Spleen (tissue), 13 donors: ENCODE measurements at places on chromosomes 6 and 20.

GRCh38 chr6:16832721-16833120 is 71.5 kb upstream of the ATXN1 start:
- DNase-seq, result no peak

DNA sequence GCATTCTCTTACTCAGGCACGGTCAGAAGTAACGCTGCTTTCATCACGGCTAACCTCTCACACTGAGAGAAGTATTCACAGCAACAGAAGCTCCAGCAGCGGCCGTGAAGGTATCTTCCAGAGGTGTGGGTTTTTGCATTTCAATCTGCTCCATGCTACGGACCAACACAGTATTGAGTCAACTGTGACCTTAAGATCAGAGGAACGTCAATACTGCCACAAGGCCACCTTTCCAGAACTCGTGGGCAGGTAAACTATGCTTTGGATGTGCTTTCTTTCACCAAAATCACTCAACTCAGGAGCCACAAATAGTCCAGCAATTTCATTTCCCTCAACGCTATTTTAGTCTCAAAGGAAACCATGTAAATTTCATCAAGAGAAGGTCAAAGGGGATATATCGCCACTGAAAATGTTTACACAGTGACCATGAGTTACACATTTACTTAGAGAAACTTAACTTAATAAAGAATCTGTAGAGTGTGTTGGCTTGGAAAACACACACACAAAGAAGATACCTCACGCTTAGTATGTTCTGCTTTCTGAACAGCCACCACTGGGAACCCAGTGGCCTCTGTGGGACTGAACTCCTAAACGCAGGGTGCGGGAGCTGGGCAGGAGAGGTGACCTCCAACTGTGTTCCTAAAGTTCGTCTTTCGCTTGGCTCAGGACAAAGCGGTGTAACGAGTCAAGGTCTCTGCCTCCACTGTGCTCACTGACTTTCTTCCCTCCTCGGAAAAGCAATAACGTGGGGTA is 27.9 kb downstream of the TXNDC5 start:
- DNase-seq, result peak; percentile 29

DNA sequence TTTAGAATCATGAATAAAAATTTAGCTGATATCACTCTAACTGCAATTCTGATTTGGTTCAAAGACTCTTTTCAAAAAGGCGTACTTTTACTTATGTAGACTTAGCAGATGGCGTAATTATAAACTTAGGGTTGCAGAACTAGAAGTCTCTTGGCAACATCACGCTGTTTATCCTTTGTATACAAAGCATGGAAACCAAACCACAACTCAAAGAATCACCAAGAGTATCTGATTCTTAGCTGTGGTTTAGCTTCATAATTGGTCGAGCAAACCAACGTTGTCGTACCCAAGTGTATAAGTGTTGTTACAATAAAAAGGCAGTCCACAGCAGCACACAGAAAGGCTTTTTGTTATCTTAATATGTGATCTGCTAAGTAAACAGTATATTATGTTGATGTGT is 18.2 kb downstream of the STMND1 start:
- DNase-seq, result no peak

- DNase-seq, result peak; percentile 85
These were observed 4.8 kb upstream of the SOX4 start for GRCh38 chr6:21588481-21589351.

- DNase-seq, result no peak
These were observed 10.3 kb upstream of the ERVFRD-1 start for GRCh38 chr6:11121851-11122250.

DNA sequence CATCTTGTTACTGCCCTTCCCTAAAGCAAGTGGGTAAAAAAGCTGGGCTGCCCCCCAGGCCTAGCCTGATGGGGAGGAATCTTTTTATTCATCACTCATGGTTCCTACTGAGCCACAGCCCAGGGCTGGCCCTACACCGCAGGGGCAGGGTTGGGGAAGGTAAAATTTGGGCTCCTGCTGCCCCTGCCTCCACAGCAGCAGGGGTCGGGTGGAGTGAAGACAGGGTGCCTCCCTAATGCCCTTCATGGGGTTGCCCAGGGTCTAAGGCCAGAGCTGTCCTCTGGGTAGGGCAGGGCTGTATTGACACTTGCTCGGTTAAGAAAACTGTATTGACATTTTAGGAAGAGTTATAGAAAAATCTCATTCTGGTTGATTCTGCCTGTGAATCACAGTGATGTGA is 8.9 kb upstream of the PSMG4 start:
- no peak for DNase-seq

DNA sequence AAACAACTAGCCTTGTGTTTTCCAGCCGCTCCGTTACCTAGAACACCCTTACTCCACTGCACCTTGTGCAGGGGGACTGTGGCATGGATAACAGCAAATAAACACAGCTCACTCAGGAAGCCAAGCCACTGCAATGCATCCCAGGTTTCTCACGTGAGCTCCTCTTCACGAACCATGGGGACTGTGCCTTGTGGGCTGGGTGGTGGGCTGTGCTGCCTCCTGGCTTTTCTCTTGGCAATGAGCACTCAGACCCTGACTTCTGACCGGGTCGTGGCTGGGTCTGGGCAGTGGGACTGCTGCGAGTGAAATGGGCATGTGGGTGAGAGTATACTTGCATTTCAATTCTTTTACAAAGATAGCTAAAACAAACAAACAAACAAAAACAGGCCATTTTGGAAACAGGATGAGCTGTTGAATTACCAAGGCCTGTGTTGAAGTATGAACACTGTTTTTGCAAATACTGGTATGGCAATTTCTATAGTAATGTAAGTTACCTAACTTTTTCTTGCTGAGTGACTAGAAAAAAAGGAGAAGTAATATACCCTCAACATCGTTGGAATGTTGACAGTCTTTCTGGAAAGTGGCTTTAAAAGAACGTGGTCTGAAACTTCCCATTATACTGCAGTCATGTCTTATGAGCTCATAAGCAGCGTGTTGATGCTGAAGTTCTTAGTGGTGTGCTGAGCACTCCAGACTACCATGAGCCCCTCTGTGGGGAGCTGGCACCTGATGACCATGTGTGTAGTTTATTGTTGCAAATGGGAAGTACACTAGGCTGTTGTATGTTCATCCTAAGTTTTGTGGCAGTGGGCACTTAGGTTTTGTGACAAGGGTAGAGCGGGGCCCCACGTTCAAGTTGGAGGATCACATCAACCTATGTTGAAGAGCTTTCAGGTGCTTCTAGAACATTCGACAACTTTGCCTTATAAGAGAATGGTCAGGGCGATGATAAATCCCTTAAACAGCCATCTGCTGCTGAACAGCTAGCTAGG is 120.4 kb downstream of the ARMC2 start:
- DNase-seq, result no peak

DNA sequence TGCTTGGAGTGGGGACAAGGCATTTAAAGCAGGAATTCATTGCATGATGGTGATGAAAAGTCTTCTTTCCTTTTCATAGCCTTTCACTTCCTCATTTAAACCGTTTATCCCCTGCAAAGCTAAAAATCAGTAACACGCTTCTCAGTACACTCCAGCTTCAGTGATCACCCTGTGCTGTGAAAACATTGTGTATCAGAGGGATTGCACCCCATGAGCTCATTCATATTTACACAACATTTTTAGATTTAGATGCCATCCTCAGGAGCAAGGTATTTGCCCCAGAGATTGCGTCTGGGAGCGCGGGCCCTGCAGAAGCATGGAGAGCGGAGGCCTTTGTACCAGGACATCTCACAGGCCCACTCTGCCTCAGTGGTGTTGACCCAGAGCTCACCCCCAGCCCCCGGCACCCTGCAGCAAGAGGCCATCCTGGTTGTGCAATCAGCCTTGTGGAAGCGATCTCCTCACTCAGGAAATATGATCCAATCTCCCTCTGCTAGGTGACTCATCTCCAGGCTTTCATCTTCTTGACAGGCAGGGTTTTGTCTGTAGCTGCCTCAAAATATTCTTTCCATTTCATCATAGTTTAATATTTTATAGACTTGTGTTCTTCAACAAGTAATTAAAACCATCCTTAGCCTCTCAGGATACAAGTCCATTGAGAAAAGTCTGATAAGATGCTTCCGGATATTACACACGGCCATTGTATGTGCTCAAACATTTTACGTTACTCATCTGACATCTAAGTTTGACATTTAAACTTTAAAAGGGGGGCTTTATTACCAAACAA is 38.9 kb upstream of the THBS2 start:
- no peak for DNase-seq

DNA sequence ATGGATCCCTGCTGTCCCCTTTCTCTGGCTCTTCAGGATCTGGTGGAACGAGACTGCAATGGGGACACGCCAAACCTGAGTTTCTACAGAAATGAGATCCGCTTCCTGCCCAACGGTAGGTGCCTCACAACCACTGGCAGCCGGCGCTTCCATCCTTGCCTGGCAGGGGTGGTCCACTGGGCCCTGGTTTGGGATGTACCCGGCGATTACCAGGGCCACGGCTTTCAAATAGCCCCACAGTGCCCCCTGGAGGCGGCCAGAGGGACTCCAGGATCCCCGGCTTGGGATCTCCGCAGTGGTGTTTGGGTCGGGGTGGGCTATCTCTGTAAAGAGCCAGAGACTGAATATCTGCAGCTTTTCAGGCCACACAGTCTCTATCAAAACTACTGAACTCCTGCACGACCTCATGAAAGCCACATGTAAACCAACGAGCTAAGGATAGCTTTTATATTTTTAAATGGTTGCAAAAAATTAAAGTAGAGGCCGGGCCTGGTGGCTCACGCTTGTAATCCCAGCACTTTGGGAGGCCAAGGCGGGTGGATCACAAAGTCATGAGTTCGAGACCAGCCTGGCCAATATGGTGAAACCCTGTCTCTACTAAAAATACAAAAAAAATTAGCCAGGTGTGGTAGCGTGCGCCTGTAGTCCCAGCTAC is 3.7 kb downstream of the OGFR start:
- DNase-seq, result peak; percentile 94

DNA sequence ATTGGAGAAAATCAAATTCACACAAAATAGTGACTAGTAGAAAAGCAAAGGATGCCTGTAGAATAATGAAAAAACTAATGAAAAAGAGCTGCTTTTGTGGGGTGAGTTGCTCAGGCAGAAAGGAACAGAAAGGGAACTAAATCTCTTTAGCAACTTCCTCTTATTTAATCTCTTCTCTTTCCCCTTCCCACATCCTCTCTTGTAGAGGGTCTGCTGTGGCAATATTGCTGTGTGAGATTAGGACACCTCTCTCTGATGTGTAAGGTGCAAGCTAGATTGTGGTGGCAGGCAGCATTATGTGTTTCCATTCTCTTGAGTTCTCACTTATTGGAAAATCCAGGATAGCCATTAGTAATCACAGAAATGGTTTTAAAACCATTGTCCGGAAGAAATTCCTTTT is 49.7 kb downstream of the SYNE1 start:
- DNase-seq, result no peak

DNA sequence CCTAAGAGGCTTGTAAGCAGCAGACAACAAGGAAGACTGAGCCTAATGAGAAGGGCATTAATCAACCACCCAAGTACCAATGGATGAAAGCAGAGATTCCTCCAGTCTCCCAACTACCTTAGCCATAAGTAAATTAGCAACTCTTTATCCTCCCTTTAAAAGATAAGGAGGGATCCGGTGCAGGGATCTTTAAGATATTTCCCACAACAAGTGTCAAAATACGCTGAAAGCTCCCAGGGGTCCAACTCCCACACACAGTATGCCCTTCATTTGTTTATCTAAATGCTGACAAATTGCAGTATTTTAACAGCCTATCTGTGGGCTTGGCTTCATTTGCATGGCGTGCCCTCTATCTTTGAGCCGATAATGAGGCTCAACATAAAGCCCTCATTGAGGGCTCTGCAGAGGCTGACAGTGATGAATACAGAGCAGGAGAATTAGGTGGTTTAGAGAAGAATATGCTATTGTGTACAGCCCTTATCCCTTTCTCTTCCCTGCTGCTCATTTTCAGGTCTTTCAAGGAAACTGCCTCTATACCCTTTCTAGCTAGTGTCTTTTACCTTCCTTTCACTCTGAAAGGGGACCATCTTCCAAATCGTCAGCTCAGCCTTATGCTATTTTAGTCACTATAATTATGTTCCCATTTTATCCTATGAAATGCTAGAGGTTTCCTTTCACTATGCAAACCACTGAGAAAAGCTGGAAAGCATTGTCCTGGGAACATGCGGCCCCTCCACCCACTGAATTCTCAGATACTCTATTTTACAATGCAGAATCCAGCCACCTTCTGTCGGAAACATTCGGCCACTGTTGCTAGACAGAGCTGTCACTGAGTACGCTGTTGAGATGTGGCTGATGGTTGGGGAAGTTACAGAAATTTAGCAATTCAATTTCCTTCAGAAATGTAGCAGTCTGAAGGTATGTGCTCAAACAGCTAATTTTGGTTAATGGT is 575.2 kb upstream of the JAG1 start:
- no peak for DNase-seq

GRCh38 chr6:15426395-15426794 is 180.5 kb downstream of the JARID2 start:
- DNase-seq, result no peak

GRCh38 chr20:8798505-8798904 is 270.4 kb upstream of the PLCB4 start:
- no peak for DNase-seq

DNA sequence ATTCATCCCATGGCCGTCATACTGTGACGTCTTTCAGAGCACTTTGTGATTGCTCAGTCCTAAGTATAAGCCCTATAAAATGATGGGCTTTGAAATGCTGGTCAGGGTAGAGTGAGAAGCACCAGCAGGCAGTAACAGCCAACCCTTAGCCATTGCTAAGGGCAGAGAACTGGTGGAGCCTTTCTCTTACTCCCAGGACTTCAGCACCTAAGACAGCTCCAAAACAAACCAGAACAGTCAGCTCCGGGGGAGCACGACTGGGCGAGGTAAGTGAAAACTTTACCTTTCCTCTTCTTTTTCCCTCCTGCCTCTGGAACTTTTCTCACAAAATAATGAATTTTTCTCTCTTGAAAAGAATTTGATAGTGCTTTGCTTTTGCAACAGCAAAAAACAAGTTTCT is at the start of gene VIP:
Gene VIP, plus strand, starts transcription at position 104 of the 400 bp plus-strand sequence. CDS start 1,381 bp downstream, outside the sequence.
- DNase-seq, result no peak

DNA sequence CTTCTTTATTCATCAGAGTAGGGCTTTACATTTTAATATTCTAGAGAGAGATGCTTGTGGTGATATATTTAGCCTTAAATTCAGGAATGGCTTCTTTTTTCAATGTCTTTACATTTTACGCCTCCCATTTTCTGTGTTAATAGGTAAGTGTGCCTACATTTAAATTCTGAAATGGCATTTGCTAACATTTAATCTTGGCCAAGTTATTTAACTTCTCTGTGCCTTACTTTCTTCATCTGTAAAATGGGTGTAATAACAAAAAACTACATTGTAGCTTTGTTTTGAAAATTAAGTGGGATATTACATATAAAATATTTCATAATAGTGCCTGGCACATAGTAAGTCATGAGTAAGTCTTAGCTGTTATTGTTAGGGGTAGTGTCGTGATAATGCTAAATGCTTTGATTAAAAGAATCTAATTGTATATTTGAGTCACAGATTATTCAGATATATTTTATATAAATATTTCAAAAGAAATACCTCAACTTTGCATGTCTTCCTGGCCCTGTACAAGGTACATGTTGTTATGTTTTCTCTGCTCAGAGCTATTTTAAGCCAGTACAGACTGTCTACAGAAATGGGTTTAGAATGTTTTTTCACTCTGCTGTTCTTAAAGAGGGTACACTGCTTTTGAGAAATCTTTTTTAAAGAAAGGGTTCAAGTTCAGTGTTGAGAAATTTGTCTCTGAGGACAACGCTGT is 18.8 kb downstream of the CARMIL1 start:
- DNase-seq, result no peak
